Activated T-cell treated with anti-CD3 and anti-CD28 coated beads, Interleukin-2, amount 50 U/mL, for 72 hours (primary cell): ENCODE measurements at places on chromosomes 1 and 21. TPM values are rescaled to one million over a fixed set of nuclear protein-coding genes. Genes with fewer than 3 reads are reported as not detected.

Gene HFM1
- total RNA-seq = not detected

Gene SPATC1L
- 12.9 TPM for total RNA-seq

GRCh38 chr1:238088560-238089290, 198.0 kb upstream of the ZP4 start:
- no peaks in the 10 kb centered on the region for H3K27me3 ChIP-seq
- no peak for DNase-seq
- H3K27ac ChIP-seq = no peak overlapping the region
- no peak overlapping the region for H3K4me3 ChIP-seq

DNA sequence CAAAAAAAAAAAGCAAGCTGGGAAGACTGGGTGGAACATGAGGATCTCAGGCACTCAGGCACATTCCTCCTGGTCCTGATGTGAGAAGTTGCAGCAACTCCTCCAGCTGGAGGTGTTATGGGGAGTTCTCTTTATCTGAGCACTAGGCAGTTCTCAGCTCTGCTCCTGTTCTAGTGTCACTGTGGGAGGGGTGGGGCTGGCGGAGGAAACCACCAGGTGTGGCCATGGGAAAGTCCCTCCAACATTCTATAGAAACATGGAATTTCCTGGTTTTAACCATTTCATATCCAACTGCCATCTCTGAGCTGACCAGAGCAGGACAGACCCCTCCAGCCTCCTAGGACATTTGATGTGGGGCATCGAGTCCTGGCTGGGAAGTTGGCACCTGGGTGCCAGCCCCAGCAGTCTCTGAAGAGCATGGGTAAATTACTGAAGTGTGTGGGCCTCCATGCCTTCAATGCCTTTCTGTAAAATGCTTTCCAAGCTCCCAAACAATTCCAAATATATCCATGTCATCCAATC, 804 bp upstream of the IKBKE start:
- peaks cover 92% of the 10 kb centered on the region for H3K4me1 ChIP-seq
- no peak overlapping the region for H3K27ac ChIP-seq
- peak; percentile 31 for DNase-seq
- no peaks in the 10 kb centered on the region for H3K27me3 ChIP-seq
- peaks cover 11% of the 10 kb centered on the region for H3K36me3 ChIP-seq

DNA sequence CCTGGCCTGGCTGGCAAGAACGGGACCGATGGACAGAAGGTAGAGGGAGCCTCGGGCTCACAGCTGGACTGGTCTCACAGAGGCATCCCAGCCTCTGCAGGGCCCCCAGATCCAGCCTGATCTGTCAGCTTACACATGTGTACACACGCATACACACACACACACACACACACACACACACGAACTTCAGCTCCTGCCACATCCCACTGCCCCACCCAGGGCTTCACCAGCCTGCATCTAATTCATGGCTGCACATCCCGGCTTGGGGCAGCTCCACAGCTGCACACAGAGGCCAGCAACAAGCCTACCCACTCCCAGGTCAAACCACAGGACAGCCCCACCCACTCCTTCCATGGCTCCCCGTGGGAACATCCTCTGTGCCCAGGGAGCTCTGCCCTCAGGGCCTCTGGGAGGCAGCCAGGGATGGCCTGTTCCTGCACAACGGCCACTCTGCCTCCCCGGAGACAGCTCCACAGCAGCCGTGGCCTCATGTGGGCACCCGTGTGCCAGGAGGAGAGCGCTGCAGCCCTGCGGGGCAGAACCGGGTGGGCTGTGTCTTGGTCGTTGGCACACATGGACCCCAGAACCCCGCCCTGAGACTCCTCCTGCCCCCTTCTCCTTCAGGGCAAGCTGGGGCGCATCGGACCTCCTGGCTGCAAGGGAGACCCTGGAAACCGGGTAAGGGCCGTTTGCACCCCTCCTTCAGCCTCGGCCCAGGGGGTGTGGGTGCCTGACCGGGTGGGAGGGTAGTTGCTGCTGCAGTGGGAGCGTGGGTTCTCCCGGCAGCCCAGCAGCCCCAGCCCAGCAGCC, 19.1 kb downstream of the COL6A2 start:
- H3K4me3 ChIP-seq = no peak overlapping the region
- H3K27ac ChIP-seq = no peak overlapping the region
- no peak for DNase-seq

DNA sequence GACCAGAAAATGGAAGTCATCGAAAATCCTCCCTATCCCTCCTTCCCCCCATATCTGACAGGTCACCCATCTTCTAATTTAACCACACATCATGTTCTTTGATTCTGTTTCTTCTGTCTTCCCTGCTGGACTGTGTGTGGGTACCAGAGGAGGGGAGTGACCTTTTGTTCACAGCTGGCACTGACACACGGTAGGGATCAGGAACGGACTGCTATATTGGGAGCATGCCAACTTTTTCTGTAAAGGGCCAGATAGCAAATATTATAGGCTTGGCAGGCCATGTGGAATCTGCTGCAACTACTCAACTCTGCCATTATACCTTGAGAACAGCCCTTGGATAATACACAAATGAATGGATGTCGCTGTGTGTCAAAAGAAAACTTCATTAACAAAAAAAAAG, 7.5 kb upstream of the TOMM20 start:
- DNase-seq = no peak
- H3K27ac ChIP-seq = no peak overlapping the region

- H3K27ac ChIP-seq = no peak overlapping the region
- H3K27me3 ChIP-seq = no peaks in the 10 kb centered on the region
- H3K4me3 ChIP-seq = no peak overlapping the region
- no peaks in the 10 kb centered on the region for H3K36me3 ChIP-seq
- DNase-seq = no peak
Observed at GRCh38 chr1:93577536-93578432, 103.9 kb downstream of the BCAR3 start.

GRCh38 chr1:199546323-199546722, 481.2 kb upstream of the NR5A2 start:
- H3K4me1 ChIP-seq = no peaks in the 10 kb centered on the region
- no peak for DNase-seq
- no peaks in the 10 kb centered on the region for H3K27me3 ChIP-seq

- no peak overlapping the region for H3K4me3 ChIP-seq
- no peaks in the 10 kb centered on the region for H3K4me1 ChIP-seq
- no peak for DNase-seq
Observed at GRCh38 chr1:91398291-91398690, 6.3 kb downstream of the HFM1 start.

DNA sequence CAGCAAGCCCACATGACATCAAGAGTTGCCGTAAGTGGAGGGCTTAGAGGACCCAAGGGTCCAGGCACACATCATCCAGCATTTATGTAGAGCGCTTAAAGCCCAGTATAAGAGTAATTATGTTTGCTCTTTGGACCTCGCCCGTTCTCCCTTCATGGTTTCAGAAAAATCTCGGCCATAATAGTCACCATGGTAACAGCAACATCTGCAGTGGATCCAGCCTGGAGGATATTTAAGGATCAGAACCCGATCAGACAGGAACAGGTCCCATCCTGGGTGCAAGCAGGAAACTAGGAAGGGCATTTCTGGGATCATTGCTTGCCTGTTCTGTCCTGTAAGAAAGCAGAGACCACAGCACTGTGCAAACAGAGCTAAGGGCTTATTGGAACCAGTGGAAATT, 89.9 kb upstream of the KAZN start:
- no peaks in the 10 kb centered on the region for H3K27me3 ChIP-seq
- DNase-seq = no peak

- H3K36me3 ChIP-seq = no peaks in the 10 kb centered on the region
- no peak overlapping the region for H3K4me3 ChIP-seq
- no peak for DNase-seq
- H3K27me3 ChIP-seq = no peaks in the 10 kb centered on the region
- H3K4me1 ChIP-seq = peaks cover 23% of the 10 kb centered on the region
- no peak overlapping the region for H3K27ac ChIP-seq
Observed at GRCh38 chr1:180486092-180486491, 16.3 kb downstream of the ACBD6 start.
